CD4-positive, alpha-beta T cell treated with Interleukin-6 at 100 ng/mL for 8 hours (primary cell): ENCODE measurements at places on chromosomes 5 and 9.

- no peak for DNase-seq
Observed at GRCh38 chr9:118674942-118675341, 694.3 kb downstream of the BRINP1 start.

DNA sequence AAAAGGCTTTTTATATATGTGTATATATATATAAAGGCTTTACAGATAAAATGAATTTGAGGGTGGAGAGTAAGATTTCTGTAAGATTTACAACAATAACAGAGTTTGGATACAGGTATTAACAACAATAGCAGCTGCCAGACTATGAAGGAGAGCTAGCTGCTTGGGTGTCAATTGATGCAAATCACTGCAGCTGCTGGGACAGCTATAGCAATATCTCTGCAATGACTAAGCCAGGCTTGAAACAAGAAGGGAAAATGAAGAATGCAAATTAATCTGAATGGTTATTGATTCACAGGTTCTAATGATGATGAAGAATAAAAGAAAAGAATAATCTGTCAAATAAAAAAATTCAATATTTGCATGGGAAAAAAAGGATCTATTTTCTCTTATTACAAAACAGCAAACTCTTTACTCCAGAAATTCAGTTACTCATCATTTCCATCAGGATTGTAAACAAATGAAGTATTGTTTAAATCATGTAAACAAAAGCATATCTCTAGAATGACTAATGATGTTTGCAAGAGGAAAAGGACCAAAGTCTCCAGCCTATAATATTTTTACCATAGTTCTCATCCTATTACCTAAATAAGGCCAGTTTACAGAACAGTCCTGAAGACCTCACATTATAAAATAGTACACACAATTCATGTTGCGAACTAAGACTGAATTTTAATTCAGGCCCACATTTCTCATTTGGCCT lies 219.0 kb downstream of the HTR1A start:
- DNase-seq, result no peak

DNA sequence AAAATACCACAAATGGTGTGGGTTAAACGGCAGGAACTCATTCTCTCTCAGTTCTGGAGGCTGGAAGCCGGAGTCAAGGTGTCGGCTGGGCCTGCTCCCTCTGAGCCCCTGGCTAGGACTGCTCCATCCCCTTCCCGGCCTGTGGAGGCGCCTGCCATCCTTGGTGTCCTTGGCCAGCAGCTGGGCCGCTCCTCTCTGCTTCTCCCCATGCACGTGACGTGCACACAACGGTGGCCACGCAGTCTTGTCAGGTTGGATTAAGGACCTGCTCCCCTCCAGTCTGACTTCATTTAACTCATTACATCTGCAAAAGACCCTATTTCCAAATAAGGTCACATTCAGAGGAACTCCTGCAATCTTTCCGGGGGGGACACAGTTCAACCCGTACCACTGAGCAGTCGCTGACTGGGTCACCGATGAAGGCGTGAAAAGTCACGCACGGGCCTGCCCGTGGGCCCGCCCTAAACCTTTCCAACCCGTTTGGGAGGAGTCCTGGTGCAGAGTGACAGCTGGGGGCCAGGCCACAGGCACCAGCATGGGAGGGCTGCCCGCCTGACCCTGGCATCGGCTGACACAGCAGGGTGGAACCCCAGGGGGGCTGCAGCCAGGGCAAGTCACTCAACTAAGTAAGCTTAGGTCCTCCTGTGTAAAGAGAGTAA lies 135.2 kb downstream of the COL23A1 start:
- no peak for DNase-seq

DNA sequence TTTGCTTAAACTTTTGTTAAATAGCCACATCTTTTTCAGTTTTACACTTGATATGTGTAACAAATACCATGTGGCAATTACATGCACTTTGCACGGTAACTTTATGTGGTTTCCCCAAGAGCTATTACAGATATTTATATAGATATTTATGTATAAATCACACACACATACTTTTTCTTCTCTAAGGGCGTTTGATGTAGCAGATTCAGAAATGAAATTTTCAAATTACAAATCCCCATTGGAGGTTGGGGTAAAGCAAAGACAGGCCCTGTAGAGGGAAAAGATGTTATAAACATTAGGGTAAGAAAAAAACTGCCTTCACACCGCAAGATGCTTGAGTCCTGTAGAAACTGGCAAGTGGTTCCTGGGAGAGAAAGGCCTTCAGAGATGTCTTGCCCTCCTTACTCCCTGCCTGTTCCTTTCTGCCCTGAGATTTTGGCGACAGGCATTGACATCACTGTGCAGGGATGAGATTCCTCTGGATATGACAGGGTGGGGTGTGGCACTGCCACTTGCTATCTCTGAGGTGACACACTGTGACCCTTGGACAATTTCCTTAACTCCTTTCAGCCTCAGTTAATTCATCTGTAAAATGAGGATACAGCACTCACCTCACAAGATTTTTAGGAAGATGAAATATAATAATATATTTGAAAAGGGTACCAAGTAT lies 177.9 kb upstream of the TUT7 start:
- DNase-seq, result no peak

DNA sequence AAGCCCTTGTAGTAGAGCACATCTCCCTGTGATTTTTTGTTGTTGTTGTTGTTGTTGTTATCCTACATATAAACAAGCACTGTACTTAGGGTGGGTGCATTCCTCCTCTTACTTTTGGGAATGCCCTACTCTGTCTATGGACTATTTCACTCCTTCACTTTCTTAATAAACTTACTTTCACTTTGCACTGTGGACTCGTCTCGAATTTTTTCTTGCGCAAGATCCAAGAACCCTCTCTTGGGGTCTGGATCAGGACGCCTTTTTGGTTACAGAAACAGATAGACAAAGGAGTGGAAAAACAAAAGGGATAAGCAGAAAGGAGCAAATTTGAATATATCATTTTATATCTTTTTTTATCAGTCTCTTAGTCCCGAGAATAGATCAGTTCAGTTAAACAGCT lies 14.4 kb upstream of the PAIP1 start:
- no peak for DNase-seq

- DNase-seq, result no peak
Observed at GRCh38 chr5:69167493-69167855, 524 bp downstream of the CCNB1 start.

GRCh38 chr9:36136894-36137391 lies 410 bp downstream of the GLIPR2 start:
- no peak for DNase-seq

DNA sequence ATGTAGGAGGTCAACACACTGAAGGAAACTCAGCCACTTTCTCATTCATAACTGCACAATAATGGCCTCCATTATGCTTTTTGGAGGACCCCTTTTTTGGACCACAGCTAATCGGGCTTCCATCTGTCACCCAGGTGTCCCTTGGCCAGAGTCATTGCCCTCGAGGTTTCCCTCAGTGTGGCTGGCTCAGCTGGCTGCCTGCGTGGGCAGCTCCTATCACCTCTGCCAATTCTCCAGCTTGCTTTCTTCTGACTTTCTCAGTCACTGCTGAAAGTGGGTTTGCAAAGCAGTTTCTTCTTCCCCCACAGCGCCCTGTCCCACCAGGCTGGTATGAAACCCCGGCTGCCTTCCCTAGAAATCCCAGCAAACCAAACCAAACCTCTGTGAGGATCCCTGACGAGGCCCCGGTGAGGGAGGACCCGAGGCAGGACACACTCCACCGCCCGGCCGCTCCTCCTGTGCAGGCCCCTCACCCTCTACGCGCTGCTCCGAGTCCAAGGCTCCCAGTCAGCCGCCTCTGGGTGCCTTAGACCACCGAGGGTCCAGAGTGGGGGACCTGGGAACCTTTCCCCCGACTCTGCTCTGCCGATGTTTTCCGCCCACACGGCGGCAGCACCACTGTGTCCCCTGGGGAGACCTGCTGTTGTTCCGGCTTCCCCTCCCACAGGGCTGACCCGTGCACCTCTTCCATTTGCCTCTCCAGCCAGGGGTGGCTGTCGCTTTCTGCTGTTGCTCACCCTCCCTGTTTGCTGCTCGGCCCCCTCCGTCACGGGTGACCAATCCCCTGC lies 109.5 kb downstream of the TENT4A start:
- no peak for DNase-seq

DNA sequence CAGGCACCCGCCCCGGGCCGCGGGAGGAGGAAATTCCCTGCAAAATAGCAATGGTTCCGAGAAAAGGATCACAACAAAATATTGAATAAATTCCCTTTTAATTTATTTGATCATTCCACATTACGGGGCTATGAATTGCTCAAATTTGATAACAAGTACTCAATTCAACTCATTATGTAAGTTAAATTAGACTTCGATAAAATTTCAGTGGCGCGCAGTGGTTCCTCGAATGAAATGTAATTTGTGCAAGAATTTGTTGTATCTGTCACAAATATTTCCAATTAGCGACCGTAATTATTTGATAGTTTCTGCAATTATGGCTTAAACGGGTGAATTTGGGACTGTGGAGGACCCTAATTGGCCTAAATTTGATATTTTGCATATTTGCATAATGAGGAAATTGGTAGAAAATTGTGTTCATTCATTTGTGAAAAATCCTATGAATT lies 76.0 kb upstream of the TBCA start:
- no peak for DNase-seq
